ENCODE measurements at places on chromosomes 11 and 22.
A peak's percentile ranks its signal among the peaks of the same experiment; 100 is the strongest.

DNA sequence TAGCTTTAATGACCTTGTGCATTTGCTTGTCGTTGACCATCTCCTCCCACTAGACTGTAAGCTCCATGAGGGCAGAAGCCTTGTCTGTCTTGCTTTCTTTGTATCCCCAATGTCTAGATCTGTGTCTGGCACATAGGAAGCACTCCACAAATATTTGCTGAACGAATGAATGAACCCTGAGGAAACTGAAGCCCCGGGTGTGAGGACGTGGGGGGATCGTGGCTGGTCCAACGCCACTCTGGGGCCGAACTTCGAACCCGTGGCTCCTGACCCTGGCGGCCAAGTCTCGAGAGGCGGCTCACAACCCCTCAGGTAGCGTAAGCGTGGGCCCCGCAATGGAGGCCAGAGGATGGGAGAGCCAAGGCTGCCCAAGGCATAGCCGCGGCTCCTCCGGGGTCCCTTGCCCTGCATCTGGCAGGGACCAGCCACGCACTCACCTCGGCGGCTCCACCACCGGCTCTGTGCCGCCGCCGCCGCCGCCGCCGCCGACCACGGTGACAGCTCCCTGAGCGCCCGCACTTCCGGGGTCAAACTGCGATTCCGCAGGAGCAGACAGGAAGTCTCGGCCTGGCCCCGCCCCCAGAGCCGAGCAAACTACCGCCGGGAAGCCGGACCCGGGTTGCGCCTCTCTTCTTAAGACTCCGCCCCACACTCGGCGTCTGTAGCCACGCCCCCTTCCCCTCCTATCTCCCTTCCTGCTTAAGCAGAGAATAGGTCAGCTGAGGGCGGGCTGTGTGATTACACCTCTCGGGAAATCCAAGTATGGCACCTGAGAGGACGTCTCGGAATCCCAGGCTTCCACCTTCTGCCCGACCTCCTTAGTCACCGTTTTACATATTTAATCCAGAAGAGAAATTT, at the start of gene ASCC2:
Gene ASCC2 (minus strand): TSS at position 534 of the 858 bp plus-strand sequence. CDS start 5,949 bp downstream, outside the sequence.
- no peaks in the 10 kb centered on the region for H3K36me3 ChIP-seq
- peak; percentile 99 for DNase-seq
- peaks cover 13% of the 10 kb centered on the region for H3K4me1 ChIP-seq

GRCh38 chr22:23376256-23376655, 195.9 kb downstream of the BCR start:
- H3K27ac ChIP-seq, result no peak overlapping the region
- peaks cover 5% of the 10 kb centered on the region for H3K27me3 ChIP-seq
- no peak for DNase-seq
- no peaks in the 10 kb centered on the region for H3K36me3 ChIP-seq

DNA sequence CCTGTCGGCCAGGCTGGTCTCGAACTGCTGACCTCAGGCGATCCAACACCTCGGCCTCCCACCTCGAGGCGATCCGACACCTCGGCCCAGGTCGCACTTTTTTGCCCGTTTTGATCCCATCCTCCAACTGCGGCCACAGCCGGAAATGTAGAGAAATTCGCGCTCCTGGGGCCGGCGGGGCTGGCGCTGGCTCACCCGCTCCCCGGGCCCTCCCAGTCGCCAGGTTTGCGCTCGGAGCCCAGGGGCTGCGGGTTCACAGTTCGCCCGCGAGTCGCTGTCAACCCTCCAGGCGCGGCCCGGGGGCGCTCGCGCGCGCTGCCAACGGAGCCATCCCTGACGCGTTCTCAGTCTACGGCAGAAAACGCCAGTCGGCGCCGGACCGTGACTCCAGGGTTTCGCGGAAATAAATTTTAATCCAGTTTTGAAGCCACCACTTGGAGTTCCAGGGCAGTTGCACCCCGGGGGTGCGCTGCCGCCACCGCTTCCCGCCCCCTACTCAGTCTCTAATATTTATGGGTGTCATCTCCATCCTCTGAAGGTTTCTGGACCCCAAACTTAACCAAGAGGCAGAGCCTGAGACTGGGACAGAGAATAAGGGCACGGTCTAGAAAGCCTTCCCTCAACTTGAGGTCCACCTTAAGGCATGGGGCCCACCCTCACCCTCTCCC, 1.5 kb upstream of the KLHDC7B start:
- peaks cover 31% of the 10 kb centered on the region for H3K4me1 ChIP-seq
- no peaks in the 10 kb centered on the region for H3K36me3 ChIP-seq
- peak overlapping the region; percentile 34 for H3K27ac ChIP-seq
- peaks cover 61% of the 10 kb centered on the region for H3K27me3 ChIP-seq
- H3K4me3 ChIP-seq, result peak overlapping the region; percentile 14

- no peak overlapping the region for H3K4me3 ChIP-seq
- H3K4me1 ChIP-seq, result peaks cover 16% of the 10 kb centered on the region
- no peaks in the 10 kb centered on the region for H3K36me3 ChIP-seq
- no peak overlapping the region for H3K27ac ChIP-seq
- H3K27me3 ChIP-seq, result no peaks in the 10 kb centered on the region
These were observed 16.9 kb upstream of the ARHGEF17 start for GRCh38 chr11:73291196-73291595.

GRCh38 chr11:27468209-27468994, 4.2 kb downstream of the LGR4 start:
- peak overlapping the region; percentile 96 for H3K27ac ChIP-seq
- H3K36me3 ChIP-seq, result no peaks in the 10 kb centered on the region
- no peak overlapping the region for H3K4me3 ChIP-seq
- peaks cover 73% of the 10 kb centered on the region for H3K4me1 ChIP-seq
- H3K27me3 ChIP-seq, result no peaks in the 10 kb centered on the region

- H3K27me3 ChIP-seq, result no peaks in the 10 kb centered on the region
- peaks cover 100% of the 10 kb centered on the region for H3K4me1 ChIP-seq
- peak overlapping the region; percentile 66 for H3K27ac ChIP-seq
- no peak for DNase-seq
These were observed 13.7 kb downstream of the AMOTL1 start for GRCh38 chr11:94781837-94782236.

GRCh38 chr11:121194731-121195596, 93.9 kb downstream of the TECTA start:
- H3K27ac ChIP-seq, result no peak overlapping the region
- H3K4me3 ChIP-seq, result no peak overlapping the region
- H3K36me3 ChIP-seq, result no peaks in the 10 kb centered on the region
- H3K4me1 ChIP-seq, result no peaks in the 10 kb centered on the region
- DNase-seq, result no peak

GRCh38 chr11:115439385-115439784, 64.8 kb downstream of the CADM1 start:
- H3K36me3 ChIP-seq, result no peaks in the 10 kb centered on the region
- peaks cover 7% of the 10 kb centered on the region for H3K4me1 ChIP-seq
- no peak for DNase-seq

DNA sequence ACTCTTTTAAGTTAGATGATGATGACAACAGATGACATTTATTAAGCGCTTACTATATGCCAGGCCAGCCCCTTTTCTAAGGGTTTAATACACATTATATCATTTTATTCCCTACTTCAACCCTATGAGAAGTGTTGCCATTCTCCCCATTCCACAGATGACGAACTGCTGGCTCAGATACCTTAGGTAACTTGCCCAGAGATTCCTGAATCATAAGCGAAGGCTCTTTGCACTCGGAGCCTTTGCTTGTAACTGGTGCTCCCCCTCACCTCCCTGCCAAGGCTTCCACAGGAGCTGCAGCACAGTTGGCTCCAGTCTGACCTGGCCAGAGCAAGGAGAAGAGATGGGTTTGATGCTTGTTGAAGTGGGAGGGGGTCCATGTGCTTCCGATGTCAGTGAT, 43.0 kb downstream of the DBX1 start:
- peaks cover 57% of the 10 kb centered on the region for H3K36me3 ChIP-seq
- no peaks in the 10 kb centered on the region for H3K27me3 ChIP-seq
- peak overlapping the region; percentile 15 for H3K27ac ChIP-seq
- no peak overlapping the region for H3K4me3 ChIP-seq
- no peak for DNase-seq

DNA sequence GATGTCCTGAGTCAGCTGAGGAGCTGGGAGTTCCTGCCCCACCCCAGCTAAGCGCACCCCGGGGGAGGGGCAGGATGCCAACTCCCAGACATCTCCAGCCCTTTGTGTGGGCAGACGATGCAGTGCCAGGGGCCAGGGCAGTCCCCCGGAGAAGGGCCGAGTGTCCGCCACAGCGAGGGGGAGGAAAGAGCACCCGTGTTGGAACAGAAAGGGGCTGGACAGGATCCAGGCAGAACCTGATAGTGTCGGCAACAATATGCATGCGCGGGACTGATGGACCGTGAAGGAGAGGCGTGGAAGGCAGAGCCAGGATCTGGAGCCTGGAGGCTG, 1434.7 kb downstream of the BRD1 start:
- no peak overlapping the region for H3K27ac ChIP-seq
- no peak for DNase-seq
- peaks cover 11% of the 10 kb centered on the region for H3K27me3 ChIP-seq
